ENCODE measurements at places on chromosomes 6 and 20. TPM values are rescaled to one million over a fixed set of nuclear protein-coding genes. Genes with fewer than 3 reads are reported as not detected.

ATP6V1G2 gene
- total RNA-seq, result 287 TPM

PIM1 gene
- 36.8 TPM for total RNA-seq

LTV1 gene
- 10.8 TPM for total RNA-seq

DNA sequence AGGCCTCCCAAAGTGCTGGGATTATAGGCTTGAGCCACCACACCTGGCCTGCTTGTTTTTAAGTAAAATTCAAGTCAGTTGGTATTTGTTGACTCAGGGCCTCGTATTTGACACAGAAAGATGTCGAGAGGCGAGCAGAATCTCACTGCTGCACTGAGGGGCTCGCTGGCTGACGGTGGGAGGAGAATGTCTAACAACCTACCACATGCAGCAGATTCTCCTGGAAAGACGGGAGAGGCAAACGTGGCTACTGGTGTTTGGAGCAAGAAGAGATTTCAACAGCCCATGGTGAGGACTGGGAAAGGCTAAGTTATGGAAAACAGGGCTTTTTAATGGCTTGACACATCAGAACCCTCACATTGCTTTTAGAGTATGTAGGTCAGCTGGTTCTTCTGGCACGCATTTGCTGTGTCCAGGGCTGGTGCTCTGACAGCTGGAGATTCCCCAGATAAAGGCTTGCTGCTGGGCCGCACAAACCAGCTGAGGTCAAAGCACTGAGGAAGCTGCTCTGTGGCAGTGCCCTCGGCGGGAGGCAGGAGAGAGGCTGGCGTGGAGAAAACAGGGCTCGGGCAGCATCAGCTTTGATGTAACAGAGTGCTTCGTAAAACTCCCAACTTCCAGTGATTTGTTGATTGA is 84.2 kb upstream of the FRMD1 start:
- peak; percentile 53 for DNase-seq

DNA sequence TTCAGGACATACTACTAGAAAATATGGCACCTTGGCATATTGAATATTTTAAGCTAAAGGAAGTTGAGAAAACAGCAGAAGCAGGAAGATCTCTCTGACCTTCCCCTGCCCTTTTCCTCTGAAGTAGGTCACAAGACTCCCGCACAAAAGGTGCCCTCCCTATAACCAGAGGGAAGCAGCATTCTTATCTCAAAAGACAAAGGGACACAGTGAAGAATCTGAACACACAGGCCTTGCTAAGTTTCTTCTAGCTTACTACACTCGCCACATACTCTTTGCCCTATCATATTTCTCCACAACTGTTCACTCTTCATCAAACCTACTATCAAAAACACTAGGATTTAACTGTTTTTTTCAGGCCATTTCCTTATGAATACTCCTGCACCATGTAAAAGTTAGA is 151.2 kb downstream of the ELOVL4 start:
- no peak for DNase-seq

DNA sequence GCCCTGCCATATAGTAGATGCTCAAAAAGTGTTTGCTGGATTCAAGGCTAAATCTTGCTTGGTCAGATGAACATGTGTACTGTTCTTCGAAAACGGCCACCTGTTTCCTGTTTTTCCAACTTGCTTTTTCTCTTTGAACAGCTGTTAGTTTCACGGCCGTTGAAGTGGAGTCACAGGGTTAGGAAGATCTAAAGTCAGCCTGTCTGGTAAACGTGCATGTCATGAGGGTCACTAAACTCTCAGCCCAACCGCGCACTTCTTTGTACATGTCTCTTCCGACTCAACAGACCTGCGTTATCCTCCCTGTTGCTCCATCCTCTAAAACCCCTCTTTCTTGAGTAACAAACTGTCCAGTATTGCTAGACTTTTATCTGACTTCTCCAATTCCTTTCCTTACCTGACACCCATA is 93.2 kb upstream of the MAN1A1 start:
- DNase-seq, result no peak

DNA sequence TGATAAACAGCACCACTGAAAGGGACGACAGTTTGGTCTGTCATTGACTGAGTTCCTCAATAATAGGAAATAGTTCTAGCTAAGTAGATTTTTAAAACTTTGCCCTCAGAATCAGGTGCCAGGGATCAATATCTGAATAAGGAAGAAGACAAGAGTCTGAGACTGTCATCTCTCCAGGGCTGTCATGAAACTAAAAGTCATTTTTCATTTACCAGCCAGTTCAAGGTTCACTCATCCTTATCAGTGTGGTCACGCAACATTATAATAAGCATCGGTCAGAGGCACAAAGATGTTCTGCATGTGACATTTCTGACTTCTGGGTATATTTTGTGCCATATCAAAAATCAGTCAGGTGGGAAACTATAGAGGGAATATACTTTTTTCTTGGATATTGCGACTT is 52.5 kb upstream of the E2F3 start:
- no peak for DNase-seq

DNA sequence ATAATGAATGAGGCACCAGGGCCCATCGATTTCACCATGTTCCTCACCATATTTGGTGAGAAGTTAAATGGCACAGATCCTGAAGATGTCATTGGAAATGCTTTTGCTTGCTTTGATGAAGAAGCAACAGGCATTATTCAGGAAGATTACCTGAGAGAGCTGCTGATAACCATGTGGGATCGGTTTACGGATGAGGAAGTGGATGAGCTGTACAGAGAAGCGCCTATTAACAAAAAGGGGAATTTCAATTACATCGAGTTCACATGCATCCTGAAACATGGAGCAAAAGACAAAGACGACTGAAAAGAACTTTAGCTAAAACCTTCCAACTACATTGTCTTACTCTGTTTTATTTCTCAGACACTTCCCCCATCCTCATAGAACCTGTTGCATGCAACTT is 21.6 kb upstream of the ZBTB22 start:
- DNase-seq, result no peak

- DNase-seq, result no peak
Measured at GRCh38 chr6:160363016-160363996, 15.1 kb downstream of the SLC22A3 start.

GRCh38 chr6:77034161-77034560 is 429.1 kb downstream of the HTR1B start:
- DNase-seq, result no peak

GRCh38 chr6:20186981-20187380 is 25.3 kb downstream of the MBOAT1 start:
- DNase-seq, result no peak

GRCh38 chr20:50815162-50815989 is 20.5 kb downstream of the BCAS4 start:
- no peak for DNase-seq

All from dorsolateral prefrontal cortex (tissue), 122 donors.